ENCODE measurements at places on chromosomes 5 and 9.
A peak's percentile ranks its signal among the peaks of the same experiment; 100 is the strongest.

- H3K27ac ChIP-seq, result no peak overlapping the region
- DNase-seq, result no peak
- no peaks in the 10 kb centered on the region for H3K36me3 ChIP-seq
- no peaks in the 10 kb centered on the region for H3K4me1 ChIP-seq
- no peaks in the 10 kb centered on the region for H3K27me3 ChIP-seq
- no peak overlapping the region for H3K4me3 ChIP-seq
Observed at GRCh38 chr5:24804221-24804681, 159.5 kb upstream of the CDH10 start.

DNA sequence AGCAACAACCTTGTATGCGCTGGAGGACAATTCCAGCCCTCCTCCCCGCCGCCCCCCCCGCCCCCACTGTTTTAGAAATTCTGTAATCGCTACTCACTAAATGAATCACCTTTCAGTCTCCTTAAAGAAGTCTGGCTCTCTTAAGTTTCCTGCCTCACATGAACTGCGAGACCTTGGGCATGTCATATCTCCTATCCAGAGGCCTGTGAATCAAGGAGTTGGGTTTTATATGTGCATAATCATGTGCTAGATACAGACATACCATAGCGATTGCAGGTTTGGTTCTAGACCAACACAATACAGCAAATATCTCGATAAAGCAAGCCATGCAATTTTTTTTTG lies 337 bp upstream of the DMAC1 start:
- no peak overlapping the region for H3K27ac ChIP-seq
- no peak for DNase-seq
- no peaks in the 10 kb centered on the region for H3K4me1 ChIP-seq
- no peaks in the 10 kb centered on the region for H3K36me3 ChIP-seq
- H3K4me3 ChIP-seq, result peak overlapping the region; percentile 58
- H3K27me3 ChIP-seq, result no peaks in the 10 kb centered on the region

GRCh38 chr9:89664896-89665329 lies 60.1 kb downstream of the GADD45G start:
- no peak for DNase-seq
- no peaks in the 10 kb centered on the region for H3K27me3 ChIP-seq
- H3K4me3 ChIP-seq, result no peak overlapping the region
- H3K36me3 ChIP-seq, result no peaks in the 10 kb centered on the region

DNA sequence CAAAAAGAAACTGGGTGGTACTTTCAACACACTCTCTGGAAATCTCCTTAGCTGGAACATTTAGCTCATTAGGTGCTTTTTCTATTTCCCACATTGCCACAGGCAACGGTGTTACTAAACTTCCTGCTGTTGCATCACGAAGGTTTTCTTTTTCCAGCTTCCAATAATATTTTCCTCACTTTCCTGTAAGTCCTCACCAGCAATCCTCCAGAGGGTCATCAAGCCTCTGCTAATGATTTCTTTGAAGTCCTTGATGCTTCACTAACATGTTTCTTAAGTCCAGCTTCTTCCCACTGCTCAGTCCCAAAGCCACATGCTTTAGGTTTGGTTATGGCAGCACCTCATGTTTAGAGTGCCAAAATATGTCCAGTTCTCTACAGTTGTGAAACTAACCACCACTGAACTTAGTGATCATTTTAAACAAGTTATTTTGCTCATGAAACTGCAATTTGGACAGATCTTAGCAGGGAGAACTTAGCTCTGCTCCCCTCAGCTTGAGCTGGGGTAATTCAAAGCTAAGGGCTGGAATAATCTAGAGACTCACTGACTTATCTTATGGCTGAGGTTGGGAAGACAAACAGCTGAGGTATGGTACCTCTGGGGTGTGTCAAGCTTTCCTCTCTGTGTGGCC lies 39.9 kb upstream of the RETREG1 start:
- H3K36me3 ChIP-seq, result no peaks in the 10 kb centered on the region
- 0 out of 2 replicates have a peak, but pooled peaks cover 3% of the 10 kb centered on the region for H3K27me3 ChIP-seq
- H3K4me1 ChIP-seq, result no peaks in the 10 kb centered on the region
- no peak overlapping the region for H3K27ac ChIP-seq
- DNase-seq, result no peak

DNA sequence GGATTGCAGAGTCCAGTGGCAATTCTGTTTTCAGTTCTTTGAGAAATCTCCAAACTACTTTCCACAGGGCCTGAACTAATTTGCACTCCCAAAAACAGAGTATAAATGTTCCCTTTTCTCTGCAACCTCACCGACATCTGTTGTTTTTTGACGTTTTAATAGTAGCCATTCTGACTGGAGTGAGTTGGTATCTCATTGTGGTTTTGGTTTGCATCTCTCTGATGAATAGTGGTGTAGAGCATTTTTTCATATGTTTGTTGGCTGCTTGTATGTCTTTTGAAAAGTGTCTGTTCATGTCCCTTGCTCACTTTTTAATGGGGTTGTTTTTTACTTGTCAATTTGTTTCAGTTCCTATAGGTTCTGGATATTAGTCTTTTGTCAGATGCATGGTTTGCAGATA lies 72.6 kb downstream of the PALM2AKAP2 start:
- no peak for DNase-seq
- no peaks in the 10 kb centered on the region for H3K27me3 ChIP-seq
- peaks cover 6% of the 10 kb centered on the region for H3K4me1 ChIP-seq
- H3K36me3 ChIP-seq, result no peaks in the 10 kb centered on the region
- H3K27ac ChIP-seq, result no peak overlapping the region

Data from SJSA1 (cell line).